ENCODE measurements at places on chromosomes 1 and 21. TPM values are rescaled to one million over a fixed set of nuclear protein-coding genes. Genes with fewer than 3 reads are reported as not detected.

PDC gene
- not detected for total RNA-seq

NUP210L gene
- 0.05 TPM for total RNA-seq

CAP1 gene
- 213 TPM for total RNA-seq

PLPPR4 gene
- total RNA-seq, result not detected

ATP5PF gene
- total RNA-seq, result 114 TPM

G0S2 gene
- 0.37 TPM for total RNA-seq

SLAMF1 gene
- total RNA-seq, result not detected

TMEM82 gene
- not detected for total RNA-seq

SELL gene
- not detected for total RNA-seq

SPOCD1 gene
- 0.56 TPM for total RNA-seq

CACNA1S gene
- 0.07 TPM for total RNA-seq

CD1E gene
- not detected for total RNA-seq

FMO5 gene
- 0.36 TPM for total RNA-seq

TRAF3IP3 gene
- total RNA-seq, result not detected

NOS1AP gene
- total RNA-seq, result 7.0 TPM

SPRR2B gene
- total RNA-seq, result not detected

SLC45A1 gene
- 2.5 TPM for total RNA-seq

POLR3GL gene
- total RNA-seq, result 15.5 TPM

S100A5 gene
- not detected for total RNA-seq

SLC39A1 gene
- 113 TPM for total RNA-seq

Measured in neural crest cell (in vitro differentiated cells).